Dermis lymphatic vessel endothelial cell (primary cell): ENCODE measurements at places on chromosomes 7 and 10. TPM values are rescaled to one million over a fixed set of nuclear protein-coding genes. Genes with fewer than 3 reads are reported as not detected.

AKR1B15 gene
- total RNA-seq, result not detected in 2 replicates

LIPJ gene
- not detected in 2 replicates for total RNA-seq

TMEM178B gene
- under 0.01 and 0.11 TPM in 2 replicates for total RNA-seq

ATP6V0A4 gene
- total RNA-seq, result 0.09 and 0.11 TPM in 2 replicates

SLC37A3 gene
- total RNA-seq, result 50.7 and 53.0 TPM in 2 replicates

BLNK gene
- total RNA-seq, result not detected in 2 replicates

ASB10 gene
- not detected in 2 replicates for total RNA-seq

HKDC1 gene
- under 0.01 and 0.11 TPM in 2 replicates for total RNA-seq

POT1 gene
- 24.7 and 27.3 TPM in 2 replicates for total RNA-seq

CCL24 gene
- total RNA-seq, result not detected in 2 replicates
